ENCODE measurements at places on chromosomes 1 and 21.
A peak's percentile ranks its signal among the peaks of the same experiment; 100 is the strongest.

GRCh38 chr1:15727424-15727823, 8.6 kb upstream of the SLC25A34 start:
- no peak for DNase-seq

- no peak for DNase-seq
These were observed 323.5 kb downstream of the DUSP10 start for GRCh38 chr1:221418346-221418745.

DNA sequence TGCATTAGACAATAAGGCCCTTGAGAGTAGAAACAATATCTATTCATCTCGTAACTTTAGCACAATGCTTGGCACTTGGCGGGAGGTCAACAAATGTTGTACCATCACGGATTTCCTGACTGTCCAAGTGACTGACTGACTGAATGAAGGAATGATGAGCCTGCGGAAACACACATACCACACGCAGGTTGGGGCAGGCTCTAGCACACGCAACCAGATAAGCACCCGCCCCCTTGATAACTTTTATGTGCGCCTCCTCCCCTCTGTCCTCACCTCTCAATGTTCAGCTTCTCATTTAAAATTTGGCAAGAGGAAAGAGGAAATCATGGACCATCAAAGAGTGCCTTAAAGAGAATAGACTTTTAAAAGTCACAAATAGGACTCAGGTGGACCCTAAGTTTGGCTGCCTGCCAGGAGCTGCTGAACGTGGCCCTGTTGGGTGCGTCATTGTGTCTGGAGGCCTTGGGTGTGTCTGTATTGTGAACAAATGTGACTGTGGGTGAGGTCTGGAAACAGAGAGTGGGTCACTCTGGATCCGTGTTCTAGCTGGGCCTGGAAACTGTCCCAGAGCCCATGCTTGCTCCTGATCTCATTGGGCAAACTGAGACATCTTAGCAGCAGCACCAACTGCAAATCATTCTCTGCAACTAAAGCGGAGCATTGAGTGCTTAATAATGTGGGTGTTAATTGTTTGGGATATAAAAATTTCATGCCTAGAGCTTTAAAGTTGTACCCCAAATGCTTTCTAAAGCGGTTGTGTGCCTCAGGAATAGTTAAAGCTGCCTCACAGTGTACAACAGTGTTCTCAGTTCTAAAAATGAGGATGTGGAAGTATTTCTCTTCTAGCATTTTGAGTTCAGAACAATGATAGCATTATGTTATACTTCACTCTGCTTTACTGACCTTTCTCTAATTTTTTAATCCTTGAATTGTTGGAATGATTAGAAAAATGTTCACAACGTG, 47.6 kb upstream of the ABCG1 start:
- peak; percentile 30 for DNase-seq

- DNase-seq = no peak
These were observed 8.0 kb downstream of the USP48 start for GRCh38 chr1:21774835-21775549.

DNA sequence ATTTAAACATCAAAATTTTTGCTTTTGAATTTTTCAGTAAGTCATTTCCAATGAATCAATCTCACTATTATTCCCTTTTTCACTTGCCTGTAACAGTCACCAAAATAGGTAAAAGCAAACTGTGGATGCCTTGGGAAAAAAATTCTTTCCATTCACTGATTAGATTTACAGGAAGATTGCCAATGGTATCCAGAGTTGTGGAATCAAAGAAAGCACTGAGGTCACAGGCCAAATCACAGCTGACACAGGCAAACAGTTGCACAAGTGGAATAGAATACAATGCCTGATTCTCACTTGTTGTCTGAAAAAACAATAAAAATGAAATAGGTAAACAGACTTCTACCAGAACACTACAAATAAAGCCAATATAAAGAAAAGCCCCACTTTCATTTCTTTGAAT, 48.4 kb downstream of the LTN1 start:
- peak; percentile 28 for DNase-seq

DNA sequence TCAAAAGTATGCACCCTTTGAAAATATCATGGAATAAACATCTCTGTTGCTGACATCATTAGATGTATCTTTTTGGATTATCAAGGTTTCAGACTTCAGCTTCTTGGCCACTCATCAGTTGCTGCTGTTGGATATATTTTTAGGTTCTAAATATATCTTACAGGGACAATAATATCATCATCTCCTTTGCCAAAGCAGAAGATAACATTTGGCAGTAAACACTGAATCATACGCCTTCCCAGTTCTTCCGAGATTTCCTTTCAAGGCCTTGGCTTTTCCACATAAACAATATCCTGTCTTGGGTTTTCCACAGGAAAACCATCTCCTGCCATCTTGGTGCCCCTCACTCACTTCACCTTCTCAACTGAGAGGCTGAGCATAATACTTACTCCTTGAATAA, 39.3 kb downstream of the RGS7 start:
- no peak for DNase-seq

- no peak for DNase-seq
These were observed 99.6 kb upstream of the COG2 start for GRCh38 chr1:230542681-230543080.

DNA sequence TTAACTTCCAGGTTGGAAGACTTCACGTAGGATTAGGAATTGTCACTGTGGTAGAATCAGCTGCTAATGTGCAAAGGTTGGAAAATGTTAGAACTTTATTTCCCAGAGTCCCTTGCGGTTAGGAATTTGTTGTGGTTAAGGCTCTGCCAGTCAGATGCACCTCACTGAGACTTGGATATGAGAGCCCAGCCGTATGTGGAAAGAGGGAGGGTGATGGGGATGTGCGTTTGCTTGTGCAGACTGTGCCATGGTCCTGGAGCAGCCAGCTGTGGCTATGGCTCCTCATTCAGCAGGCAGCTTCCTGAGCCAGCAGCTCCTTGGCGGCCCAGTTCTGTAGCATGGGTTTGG, 12.5 kb downstream of the S100A10 start:
- DNase-seq = peak; percentile 55

DNA sequence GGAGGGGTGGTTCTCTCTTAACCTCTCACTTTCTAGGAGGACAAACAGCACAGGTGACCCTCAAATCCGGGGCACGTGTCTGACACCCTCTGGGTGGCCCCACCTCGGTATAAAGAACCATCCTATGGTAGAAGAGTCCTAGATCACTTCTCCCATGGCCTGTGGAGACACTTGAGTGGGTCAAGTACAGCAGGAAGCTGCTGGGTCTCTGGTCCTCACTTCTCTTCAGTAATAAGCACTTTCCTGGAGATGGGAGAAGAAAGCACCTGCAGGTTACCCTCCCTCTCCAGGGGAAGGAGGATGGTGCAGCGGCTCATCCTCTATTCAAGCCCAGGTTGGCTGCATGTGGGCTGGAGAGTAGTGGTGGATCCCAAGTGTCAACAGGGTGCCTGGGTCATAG, 17.0 kb downstream of the S100A7 start:
- no peak for DNase-seq

- peak; percentile 51 for DNase-seq
These were observed 58.0 kb downstream of the NKAIN1 start for GRCh38 chr1:31181515-31182343.

GRCh38 chr1:10415211-10415930, 14.9 kb upstream of the CENPS start:
- peak; percentile 81 for DNase-seq

DNA sequence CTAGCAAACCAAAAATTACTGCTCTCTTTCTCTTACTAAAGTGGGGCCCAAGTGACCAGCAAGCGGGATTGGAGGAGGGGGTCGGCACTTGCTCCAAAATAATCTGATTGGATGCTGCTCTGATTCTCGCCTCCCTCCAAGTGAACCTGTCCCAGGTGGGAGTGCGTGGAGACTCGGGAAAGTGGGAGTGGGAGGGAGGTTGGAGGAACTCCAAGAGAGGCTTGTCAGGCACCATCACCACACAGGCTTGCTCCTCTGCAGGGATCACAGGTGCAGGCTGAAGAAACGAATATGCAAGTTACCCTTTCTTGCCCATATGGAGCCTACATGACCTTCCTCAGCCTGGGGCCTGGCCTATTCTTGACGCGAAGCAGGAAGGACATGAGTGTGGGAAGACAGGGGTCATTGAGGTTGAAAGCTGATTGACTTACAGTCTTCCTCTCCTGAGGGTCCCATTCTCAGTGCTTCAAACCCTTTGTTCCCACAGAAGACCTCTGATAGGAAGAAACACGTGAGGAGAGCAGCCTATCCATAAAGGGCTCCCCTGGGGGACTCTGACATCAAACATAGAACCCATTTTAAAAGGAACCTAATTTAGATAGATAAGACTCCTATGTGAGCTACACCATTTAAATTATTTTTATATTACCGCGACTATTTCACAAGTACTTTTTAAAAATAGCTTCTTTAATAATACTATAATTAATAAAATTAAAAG, 14.2 kb downstream of the RGS8 start:
- DNase-seq = no peak

DNA sequence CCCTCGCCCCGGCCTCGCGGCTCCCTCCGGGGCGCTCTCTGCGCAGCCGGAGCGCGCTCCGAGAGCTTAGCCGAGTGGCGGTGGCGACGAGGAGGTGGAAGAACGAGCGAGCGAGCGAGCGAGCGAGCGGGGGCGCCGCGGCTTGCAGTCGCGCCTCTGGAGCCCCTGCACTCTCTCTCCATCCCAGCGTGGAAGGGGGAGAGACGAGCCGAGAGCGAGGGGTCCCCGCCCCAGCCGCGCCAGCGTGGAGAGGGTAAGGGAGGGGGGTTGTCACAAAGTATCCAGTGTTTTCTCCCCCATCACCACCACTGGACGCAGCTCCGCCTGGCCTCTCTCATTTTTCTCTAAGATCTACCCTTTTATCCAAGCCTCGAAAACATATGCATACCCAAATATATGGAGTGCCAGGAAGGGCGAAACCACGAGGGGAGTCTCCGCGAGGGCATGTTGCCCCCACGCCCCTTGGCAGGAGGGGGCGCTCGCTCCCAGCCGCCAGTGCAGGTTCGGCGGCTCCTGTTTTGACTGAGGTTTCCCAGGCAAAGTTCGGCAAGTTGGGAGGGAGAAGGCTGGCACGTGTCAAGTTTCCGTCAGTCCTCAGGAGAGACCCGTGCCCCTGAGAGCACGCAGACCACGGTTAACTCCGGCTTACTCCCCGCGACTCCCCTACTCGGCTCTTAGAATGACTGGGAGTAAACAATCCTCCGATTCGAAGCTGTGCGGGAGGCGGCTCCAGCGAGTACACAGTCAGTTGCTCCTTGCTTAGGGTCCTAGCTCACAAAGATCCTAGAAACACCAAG, 569 bp upstream of the DAB1 start:
- peak; percentile 51 for DNase-seq

DNA sequence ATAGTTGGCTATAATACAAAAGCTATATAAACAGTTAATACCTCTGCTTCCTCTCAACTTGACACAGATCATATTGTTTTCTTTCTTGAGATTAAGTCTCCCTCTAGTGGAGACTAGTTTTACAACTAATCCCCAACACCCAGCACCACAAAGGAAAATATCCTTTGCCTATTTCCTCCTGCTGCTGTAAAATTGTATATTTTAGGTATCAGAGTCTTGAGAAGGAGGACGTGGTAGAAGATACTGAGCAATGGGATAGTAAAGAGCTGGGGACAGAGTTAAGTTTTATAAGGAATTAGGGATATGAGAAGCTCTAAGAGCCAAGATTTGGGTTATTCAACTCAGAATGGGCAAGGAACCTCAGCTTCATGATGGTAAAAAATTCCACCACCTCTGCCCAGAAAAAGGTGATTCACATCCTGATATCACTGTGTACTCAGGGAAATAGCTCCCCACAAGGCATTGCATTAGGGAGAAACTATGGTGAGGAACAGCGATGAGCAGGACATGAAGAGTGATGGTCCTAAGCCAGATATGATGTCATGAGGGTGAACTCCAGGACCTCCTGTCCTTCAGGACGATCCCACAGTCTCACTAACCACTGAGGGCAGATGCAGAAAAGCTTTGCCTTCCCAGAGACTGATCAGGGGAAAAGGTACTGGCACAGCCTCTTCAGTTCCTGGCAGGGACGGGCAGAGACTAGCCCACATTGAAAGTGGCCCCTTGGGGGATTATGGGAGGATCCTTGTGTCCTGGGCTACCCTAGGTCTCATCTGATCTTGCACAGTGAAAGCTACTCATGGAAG, 14.7 kb upstream of the CFAP126 start:
- peak; percentile 85 for DNase-seq

DNA sequence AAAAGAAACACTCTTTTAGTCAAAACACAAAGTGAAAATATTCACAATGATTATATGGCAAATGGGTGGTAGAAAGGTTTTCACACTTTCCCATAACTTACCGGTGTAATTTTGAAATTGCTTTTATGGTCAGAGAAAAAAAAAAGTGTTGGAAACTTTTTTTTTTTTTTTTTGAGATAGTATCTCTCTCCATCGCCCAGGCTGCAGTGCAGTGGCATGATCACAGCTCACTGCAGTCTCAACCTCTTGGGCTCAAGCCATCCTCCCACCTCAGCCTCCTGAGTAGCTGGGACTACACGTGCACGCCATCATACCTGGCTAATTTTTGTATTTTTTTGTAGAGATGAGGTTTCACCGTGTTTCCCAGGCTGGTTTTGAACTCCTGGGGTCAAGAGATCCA, 3.3 kb downstream of the IFNGR2 start:
- DNase-seq = no peak

- DNase-seq = peak; percentile 57
These were observed 20.6 kb downstream of the XKR8 start for GRCh38 chr1:27980216-27980845.

- peak; percentile 22 for DNase-seq
These were observed 200.6 kb downstream of the SMYD3 start for GRCh38 chr1:246306415-246307037.

DNA sequence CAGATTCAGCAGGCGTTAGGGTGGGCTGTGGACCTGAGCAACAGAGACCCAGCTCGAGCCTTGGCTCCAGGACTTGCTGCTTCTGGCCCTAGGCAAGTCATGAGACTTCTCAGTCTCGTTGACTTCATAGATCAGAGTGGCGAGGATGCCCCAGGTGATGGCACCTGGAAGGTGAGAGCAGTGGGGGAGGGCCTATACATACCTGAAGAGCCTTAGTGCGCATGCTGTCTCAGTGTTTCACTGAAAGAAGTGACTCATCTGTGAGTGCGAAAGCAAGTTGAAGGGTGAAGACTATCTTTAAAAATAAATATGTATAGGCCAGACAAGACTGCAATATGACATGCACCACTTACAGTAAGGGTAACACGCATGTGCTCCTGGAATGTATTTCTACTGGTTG, 10.1 kb downstream of the PLEKHA6 start:
- DNase-seq = no peak

- no peak for DNase-seq
These were observed 329.0 kb upstream of the ESRRG start for GRCh38 chr1:217052196-217052595.

- DNase-seq = no peak
These were observed 104.8 kb downstream of the GDAP2 start for GRCh38 chr1:117824616-117825015.

DNA sequence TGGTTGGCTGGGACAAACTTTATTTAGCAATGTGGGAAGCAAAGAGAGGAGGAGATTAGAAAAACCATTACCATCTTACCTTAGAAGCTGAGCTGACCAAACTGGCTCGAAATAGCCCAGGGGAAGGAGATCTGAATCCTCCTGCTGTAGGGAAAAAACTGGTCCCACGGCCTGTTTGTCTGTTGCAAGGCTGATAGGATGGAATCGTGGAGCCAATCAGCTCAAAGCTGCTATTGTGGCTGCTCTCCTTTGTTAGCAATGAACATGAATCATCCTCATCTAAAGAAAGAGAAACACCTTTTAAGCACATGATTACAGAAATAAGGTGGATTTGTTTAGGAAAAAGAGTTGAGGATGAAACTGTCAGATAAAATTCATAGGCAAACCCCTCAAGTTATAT, 21.5 kb downstream of the CLSPN start:
- no peak for DNase-seq

GRCh38 chr1:32012709-32013385, 821 bp upstream of the KHDRBS1 start:
- DNase-seq = no peak

GRCh38 chr1:13584876-13585611, 1.4 kb downstream of the PDPN start:
- no peak for DNase-seq

Data from GM23248 (cell line).